ENCODE measurements at places on chromosomes 5 and 9.

- DNase-seq, result no peak
These were observed 10.2 kb downstream of the RETREG1 start for GRCh38 chr5:16606628-16607027.

- DNase-seq, result no peak
These were observed 180.3 kb upstream of the ADRA1B start for GRCh38 chr5:159735749-159736660.

DNA sequence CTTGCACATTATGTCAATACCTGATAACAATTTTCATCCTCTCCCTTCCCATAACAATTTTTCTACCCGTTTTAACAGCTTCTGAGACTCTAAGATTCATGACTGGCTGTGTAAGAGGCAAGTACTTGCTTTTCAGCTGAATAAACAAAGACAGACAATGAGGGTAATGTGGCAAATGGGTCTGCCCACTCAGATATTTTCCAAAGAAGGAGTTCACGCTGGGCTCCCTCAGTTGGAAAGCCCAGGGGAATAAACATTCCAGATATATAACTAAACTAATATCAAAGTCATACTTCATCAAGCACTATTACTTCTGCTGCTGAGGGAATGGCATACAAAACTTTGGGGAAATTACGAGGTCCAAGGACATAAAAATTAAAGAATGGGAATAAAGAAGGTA lies 24.4 kb downstream of the MEGF9 start:
- no peak for DNase-seq

DNA sequence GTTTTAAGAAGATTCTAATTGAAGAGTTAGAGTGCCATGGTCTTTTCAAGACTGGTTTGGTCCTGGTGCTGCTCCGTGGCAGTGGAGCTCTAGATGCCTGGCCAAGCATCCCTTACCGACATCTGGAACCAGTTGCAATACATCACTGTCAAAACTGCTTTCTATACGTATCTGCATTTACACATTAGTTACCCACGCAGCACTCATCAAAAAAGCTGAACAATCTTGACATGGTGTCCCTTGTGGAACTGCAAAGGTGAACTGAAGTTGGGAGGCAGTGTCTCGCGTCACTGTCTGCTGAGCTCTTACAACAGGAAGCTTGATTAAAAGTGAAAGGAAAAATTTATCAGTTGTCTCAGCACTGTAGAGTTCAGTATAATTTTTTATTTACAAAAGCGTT lies 82.6 kb downstream of the PBX3 start:
- DNase-seq, result no peak

DNA sequence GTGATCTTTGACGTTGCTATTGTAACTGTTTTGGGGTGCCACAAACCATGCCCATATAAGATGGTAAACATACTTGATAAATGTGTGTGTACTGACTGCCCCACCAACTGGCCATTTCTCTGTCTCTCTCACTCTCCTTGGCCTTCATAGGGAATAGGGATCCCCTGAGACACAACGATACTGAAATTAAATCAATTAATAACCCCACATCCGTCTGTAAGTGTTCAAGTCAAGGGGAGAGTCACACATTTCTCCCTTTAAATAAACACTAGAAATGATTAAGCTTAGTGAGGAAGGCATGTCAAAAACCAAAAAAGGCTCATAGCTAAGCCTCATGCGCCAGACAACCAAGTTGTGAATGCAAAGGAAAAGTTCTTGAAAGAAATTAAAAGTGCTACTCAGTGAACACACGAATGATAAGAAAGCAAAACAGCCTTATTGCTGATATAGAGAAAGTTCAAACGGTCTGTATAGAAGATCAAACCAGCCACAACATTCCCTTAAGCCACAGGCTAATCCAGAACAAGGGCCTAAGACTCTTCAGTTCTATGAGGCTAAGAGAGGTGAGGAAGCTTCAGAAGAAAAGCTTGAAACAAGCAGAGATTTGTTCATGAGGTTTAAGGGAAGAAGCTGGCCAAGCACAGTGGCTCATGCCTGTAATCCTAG lies 111.1 kb downstream of the UGCG start:
- no peak for DNase-seq

- DNase-seq, result no peak
These were observed 12.9 kb downstream of the WWC1 start for GRCh38 chr5:168304349-168304748.

- DNase-seq, result no peak
These were observed 378.8 kb upstream of the TLE4 start for GRCh38 chr9:79193001-79193400.

- no peak for DNase-seq
These were observed 124.7 kb downstream of the TMC1 start for GRCh38 chr9:72646061-72646460.

DNA sequence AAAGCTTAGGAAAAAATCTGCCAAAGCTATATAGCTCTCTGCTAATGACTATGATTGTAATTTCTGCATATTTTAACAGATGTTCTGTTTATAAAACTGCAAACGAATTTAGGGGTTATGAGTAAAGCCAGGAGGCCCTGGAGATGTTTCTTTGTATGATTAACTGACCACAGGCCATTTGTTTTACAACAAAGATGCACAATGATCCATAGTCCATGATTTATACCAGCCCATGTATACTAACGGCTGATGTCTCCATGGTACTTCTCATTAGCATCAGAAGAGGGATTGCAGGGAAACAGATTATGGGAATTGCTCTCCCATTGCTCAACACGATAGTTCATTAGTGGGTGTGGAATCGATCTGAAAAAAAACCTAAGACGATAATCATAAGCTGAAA lies 78.9 kb downstream of the PPP2R2B start:
- no peak for DNase-seq

DNA sequence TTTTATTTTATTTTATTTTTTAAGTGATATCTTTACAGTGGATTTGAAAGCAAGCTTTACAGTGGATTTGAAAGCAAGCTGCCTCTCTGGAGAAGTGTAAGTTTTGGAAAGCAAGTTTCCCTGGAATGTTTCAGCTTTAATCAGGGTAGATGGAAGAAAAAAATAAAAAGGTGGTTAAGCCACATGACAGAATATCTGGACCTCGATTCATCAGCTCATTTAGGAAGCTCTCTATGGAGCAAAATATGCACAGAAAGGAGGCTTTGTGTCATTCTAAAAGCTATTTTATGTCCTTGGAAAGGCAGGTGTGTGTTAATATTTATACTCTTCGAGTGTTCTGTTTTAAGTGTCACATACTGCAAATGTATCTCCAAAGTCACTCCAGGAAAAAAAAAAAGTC lies 409.2 kb upstream of the KLF4 start:
- DNase-seq, result no peak

GRCh38 chr9:93826209-93826608 lies 128.9 kb downstream of the BARX1 start:
- no peak for DNase-seq

DNA sequence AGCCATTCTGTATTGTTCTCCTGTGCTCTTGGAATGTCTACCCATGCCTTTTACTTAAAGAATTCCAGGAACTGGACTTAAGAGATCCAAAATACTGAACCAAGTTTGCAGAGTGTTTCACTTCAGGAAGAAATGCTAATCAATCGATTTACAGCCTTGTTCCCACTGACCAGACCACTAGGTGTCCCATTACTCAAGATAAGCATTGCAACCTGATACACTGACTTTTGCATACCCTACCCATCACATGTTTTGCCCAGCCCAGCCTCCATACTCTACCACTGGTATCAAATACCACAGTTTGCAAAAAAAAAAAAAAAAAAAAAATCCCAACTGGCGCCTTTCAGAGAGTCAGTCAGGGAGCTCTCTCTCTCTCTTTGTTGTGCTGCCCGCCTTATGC lies 550.8 kb downstream of the CDH9 start:
- DNase-seq, result no peak

DNA sequence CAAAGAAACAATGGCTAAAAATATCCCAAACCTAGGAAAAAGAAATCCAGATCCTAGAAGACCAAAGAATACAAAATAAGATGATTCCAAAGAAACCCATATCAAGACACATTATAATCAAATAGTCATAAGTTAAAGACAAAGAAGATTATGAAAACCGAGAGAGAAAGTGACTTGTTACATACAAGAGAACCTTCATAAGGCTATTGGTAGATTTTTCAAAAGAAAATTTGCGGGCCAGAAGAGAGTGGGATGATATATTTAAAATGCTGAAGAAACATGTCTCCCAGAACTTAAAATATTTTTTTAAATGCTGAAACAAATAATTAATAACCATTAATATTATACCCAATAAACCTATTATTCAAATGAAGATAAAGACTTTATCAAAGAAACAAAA lies 687.3 kb downstream of the TLE4 start:
- DNase-seq, result no peak

DNA sequence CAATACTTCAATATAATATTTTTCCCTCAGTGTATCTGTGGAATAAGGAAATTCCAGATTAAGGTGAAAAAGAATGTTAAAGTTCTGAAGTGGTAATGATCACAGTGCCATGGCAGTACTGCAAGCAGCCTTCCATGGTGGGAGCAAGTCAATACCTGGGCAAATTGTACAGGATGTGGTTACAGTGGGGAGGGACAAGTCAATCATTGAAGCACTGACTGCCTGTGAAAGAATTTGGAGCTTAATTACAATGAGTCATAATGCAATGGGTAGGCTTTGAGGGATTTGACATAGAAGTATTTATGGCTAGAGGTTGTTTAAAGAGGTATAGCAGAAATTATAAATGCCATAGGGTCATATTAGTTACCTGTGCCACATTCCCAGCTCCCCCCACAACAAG lies 786.5 kb upstream of the ACO1 start:
- no peak for DNase-seq

DNA sequence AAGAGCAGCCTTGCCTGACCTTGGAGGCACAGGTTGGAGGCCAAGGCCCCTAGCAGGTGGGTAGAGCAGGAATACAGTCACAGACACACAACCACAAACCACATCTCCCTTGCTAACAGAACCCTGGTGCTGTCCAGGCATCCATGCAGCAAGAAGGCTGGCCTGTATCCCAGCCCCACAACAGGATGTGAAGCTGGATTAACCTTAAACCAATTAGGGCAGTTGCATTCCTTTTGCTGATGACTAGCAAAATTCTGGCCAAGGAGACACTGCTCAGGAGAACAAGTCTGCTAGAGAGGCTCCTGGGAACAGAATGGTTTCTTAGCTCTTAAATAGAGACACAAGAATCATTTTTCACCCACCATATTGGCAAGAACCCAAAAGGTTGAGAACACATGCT lies 97.8 kb downstream of the C5orf15 start:
- no peak for DNase-seq

GRCh38 chr5:146541958-146542849 lies 26.2 kb upstream of the GPR151 start:
- peak; percentile 59 for DNase-seq

DNA sequence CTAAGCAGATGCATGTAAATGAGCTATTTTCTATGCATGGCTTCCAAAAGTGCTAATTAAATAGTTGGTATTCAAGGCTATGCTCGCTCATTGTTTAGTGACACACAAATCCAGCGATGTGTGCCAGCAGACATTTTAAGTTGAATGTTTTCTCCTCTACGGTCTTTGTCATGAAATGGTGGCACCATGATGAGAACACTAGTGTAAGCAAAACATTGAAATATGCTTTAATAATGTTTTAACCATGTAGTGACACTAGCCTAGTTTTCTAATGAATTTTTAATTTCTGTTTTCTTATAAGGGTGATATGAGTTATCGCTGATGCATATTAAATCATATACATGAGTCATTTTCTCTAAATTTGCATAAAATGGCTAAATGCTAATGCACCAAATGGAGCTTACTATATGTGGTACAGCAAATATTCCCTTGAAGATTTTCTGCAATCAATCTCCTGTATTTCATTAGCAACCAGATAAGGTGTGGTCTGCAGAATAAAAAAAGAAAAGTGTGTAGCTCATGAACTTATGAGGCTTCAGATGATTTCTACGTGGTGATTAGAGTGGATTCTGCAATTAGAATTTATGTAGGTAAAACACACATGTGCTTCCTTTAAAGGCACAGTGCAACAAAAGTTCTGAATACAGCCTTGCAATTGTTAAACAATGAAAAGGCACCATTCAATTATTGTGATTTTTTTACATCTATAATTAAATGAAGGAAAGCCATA lies 226.6 kb downstream of the MEF2C start:
- DNase-seq, result no peak

DNA sequence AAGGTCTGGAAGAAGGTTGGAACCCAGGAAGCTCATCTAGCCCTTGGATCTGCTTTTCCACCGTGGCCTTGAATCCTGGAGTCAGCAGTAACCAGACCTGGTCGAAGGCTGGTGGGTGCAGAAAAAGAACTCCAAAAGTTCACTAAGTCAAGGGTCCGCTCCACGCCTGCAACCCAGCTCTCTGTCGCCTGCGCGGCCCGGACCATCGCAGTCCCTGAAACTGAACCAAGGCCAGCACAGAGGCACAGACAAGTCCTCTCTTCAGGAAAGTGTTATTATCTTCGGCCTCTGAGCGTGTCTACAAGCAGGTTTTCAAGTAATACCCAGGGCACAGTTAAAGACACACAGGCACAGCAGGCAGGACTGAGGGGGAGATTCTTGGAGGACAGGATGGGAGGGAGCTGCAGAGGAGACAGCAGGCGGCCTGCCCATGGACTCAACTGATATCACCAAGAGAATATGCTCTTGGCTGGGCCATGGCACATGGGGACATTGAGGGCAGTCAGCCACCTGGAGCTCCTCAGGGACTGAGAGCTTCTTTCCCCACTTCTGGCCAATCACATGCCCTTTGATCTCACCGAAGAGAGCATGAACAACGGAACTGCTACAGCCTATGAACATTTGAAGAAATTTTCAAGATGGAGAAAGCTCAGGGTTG lies 45.8 kb upstream of the SEMA4D start:
- no peak for DNase-seq

Measured in heart right ventricle (tissue), 16 donors.